ENCODE measurements at places on chromosomes 2 and 18.
A peak's percentile ranks its signal among the peaks of the same experiment; 100 is the strongest.

GRCh38 chr18:13239171-13239956 is 20.8 kb downstream of the LDLRAD4 start:
- DNase-seq: no peak

DNA sequence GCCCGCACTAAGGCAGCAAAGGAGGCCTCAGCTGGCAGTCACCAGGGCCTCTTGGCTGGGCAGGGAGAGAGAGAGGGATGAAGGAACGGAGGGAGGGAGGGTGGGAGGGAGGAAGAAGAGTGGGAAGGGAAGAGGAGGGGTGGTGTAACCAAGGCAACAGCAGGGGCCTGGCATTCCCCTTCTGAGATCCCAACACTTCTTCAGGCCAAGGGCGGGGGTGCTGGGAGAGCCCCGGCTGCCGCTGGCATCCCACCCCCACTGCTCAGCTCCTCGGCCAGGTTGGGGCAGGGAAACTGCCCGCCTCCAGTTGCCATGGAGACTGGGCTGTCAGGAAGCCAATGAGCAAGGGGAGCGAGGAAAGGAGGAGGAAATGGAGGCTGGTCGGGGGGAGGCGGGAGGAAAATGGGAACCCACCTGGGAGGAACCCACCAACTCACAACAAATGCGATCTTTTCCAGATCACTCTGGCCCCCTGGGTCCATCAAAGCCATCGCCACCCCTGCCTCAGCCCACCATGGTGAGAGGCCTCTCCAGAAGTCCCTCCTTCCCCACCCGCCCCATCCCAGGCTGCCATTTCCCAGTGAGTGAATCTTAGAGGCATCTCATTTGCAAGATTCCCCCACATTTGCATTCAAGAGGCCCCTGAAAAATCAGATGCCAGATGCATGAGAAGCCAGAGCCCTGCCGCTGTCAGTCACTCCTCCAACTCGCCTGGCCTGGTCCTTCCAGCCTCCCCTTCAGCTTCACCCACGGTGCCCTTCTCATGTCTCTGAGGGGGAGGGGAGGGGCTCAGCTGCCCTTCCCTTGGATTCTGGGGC is 12.4 kb downstream of the SH2D6 start:
- no peak for DNase-seq

DNA sequence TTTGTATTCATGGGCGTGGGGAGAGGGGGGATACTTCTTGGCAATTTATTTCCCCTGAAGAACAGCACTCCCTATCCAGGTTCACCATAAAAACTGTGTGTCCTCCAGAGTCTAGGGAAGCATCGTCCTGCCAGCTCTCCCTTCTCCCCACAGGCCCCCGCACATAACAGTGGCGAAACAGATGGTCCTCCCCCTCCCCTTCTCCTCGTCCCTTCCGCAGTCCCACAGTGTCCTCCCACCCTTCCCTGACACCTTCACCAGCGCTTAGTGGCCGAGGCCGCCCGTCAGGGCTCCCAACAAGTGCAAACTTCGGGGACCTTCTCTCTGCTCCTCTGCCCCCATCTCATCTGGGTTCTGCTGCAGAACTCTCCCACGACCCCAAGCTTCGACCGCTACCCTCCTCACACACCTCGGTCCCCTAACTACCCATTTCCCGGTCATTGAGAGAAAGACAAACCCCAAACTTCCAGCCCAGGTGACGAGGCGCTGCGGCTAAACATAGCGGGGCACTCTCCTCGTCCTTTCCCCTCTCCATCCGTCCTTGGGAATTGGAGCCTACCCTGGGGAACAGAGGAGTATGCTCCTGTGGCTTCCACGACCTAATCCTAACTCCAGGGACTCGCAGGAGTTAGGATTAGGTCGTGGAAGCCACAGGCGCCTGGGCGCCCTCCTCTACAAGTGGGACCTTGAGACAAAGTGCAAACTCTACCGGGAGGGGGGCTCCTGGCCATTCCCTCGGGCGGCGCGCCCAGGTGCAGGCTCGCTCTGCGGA is 971 bp downstream of the ZNF385B start:
- no peak for DNase-seq

- DNase-seq: no peak
Observed at GRCh38 chr2:162826921-162827320, 11.6 kb downstream of the KCNH7 start.

DNA sequence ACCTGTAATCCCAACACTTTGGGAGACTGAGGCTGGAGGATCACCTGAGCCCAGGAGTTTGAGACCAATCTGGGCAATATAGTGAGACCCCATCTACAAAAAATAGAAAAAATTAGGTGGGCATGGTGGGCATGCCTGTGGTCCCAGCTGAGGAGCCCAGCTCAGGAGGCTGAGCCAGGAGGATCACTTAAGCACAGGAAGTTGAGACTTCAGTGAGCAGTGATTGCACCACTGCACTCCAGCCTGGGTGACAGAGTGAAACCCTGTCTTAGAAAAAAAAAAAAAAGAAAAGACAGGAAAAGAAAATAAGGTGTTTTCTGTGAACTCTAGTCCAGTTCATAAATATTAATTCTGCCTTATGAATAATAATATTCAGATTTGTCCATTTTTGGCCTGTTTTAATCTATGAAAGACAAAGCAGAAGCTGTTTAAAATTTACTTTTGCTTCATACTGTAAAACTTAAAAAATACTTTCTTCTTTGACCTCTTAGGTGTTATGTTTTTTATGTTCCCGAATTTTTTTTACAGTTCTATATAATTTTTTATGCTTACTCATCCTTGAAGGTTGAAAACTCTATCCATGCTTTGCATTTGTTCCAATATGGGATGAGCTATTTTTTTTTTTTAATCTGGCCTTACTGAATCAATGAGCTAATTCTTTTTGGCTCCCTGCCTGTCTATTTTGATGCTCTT is 8.4 kb upstream of the ANXA4 start:
- DNase-seq: no peak

- no peak for DNase-seq
Observed at GRCh38 chr2:95552911-95553310, 38.9 kb upstream of the TRIM43 start.

- DNase-seq: peak; percentile 93
Observed at GRCh38 chr2:200888704-200889625, at the start of the genes NIF3L1 and PPIL3. TSS of gene NIF3L1 (plus strand) at chr2:200889371. CDS start at chr2:200891944, 2,573 bp downstream. TSS of gene PPIL3 (minus strand) at chr2:200889077. CDS start at chr2:200887615, 1,462 bp downstream.

GRCh38 chr2:287471-287885 is 413 bp downstream of the ALKAL2 start:
- no peak for DNase-seq

DNA sequence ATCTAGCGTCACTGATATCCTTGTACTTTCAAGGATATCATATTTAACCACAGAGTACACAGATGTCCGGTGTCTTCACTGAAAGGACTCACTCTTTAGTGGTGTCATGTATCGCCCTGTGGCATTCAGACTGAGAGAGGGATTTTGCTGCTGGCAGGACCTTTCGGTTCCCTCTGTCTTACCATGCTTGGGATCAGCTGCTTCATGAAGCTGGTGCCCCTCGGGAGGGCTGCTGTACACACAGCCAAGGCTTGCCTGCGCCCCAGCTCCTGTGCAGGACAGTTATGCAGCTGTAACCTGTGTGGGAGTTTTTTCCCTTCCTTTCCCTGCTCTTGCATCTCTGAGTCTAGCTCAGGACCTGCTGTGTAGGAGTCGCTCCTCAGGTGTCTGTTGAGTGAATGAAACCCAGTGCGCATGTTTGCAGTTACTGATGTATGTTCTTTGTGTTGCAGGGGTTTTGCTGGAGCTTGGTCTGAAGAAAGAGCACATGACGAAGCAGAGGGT is 64.4 kb downstream of the GREB1 start:
- no peak for DNase-seq

GRCh38 chr18:76422838-76423237 is 72.2 kb downstream of the ZNF516 start:
- DNase-seq: no peak

DNA sequence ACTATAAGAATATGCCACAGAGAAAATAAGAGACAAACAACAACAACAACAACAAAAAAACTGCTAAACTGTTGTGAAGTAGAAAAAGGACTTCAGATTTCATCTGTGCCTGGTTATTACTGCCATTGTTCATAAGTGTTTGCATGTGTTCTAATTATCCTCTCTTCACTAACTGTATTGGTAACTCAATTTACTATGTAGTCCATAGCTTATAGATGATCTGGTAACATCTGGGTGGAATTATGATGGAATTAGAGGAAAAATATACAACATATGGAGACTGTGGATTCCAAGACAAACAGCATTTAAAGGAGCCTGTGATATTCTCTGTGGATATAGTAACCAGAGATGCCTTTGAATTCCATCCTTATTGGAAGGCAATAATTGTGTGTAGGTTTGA is 1891.5 kb upstream of the PIK3C3 start:
- DNase-seq: no peak

DNA sequence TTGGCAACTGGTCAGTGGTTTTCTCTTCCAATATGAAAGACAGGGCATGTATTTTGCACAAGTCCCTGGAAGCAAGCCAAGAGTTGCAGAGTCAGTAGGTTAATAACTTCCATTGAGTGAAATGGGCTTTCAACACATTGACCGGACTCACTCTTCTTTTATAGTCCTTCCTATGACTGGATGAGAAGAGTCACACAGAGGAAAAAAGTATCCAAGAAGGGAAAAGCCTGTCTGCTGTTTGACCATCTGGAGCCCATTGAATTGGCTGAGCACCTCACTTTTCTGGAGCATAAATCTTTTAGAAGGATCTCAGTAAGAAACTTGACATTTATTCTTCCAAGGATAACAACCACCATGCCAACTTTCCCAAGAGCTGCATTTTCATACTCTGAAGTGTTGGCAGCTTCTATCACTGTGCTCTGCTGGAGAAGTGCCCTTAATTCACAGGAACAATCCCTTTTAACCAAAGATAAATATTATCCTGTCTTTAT is 45.4 kb downstream of the RASGRP3 start:
- no peak for DNase-seq

DNA sequence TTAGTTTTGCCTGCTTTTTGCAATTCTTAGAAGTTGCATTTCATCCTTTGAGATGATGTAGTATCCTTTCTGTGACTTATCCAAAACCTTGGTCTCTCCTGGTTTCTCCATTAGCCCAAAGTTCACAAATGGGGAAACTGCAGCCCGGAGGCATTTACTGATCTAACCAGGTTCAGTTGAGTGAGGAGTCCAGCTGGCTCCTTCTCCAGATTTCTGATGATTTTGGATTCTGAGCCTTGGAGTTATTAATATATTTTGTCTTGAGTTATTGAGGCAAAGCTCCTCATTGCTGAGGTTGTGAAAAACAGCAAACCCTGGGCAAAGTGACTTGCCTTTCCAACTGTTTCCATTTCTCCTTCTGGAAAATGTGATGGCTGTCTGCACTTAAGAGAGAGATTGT is 1.7 kb downstream of the SLC1A4 start:
- DNase-seq: no peak

GRCh38 chr18:35464831-35465279 is 32.9 kb downstream of the INO80C start:
- no peak for DNase-seq

- DNase-seq: no peak
Observed at GRCh38 chr2:45533771-45534170, 77.3 kb downstream of the SRBD1 start.

DNA sequence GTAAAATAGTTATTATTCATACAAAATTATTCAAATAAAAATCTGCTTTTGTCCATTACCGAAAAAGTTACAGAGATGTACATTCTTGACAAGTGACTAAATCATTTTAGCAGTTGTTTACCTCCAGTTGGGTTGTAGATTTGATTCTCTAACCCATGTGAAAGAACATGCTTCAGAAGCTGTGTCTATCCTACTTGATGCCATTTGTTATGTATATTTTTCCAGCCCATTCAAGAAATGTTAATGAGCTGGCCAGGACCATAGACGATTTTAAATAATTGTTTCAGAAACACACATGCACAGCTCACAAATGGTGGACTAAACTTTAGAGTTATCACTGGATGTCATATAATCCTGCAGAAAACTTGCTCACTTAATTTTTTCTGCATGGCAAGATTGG is 391.1 kb upstream of the REG3G start:
- no peak for DNase-seq

- DNase-seq: no peak
Observed at GRCh38 chr2:114406347-114406746, 36.1 kb upstream of the DPP10 start.

DNA sequence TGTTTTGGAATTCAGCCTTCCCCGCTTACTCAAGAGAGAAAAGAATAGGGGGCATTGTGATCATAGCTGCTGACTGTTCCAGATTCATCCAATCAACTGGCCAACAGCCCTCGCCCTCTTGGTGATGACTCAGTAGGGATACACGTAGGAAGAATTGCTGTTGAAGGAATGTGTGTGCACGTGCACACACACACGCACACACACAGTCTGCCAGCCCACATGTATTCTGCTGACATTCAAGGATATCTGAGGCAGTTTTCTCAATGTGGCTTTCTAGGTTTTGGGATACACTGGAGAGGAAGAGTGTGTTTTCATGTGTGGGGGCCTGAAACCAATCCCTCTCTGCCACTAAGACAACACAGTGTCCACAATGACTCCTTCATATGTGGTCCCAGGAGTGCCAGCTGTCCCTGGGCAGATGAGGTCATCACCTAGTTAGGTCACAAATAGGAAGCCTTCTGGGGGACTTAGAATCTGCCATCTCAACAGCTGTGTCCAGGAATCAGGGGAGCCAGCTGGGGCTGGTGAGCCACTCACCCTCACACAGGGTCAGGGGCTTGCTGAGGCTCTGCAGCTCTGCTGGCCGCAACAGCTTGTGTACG is 352.6 kb downstream of the SS18 start:
- no peak for DNase-seq

DNA sequence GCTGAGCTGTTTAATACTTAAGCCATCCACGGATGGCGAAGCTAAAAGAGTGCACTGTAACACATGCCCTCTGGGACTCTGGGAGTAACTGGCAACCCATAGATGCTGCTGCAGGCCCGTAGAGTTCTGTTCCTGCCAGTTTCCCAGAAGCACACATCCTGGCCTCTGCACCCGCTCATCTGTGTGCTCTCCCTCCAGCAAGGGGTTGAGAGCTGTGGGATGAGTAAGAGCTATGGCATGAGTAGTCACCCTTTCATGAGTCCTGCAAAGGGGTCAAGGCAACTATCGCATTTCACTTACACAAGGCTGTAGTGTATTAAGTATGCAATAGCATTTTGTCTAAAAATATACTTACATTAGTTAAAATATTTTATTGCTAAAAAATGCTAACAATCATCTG is 1341.8 kb upstream of the NXPH2 start:
- no peak for DNase-seq
